Urinary bladder (tissue), 4 donors: ENCODE measurements at places on chromosomes 5 and 9. TPM values are rescaled to one million over a fixed set of nuclear protein-coding genes. Genes with fewer than 3 reads are reported as not detected.

- no peak for DNase-seq
Observed at GRCh38 chr9:97900103-97900737, 22.1 kb downstream of the TRMO start.

DNA sequence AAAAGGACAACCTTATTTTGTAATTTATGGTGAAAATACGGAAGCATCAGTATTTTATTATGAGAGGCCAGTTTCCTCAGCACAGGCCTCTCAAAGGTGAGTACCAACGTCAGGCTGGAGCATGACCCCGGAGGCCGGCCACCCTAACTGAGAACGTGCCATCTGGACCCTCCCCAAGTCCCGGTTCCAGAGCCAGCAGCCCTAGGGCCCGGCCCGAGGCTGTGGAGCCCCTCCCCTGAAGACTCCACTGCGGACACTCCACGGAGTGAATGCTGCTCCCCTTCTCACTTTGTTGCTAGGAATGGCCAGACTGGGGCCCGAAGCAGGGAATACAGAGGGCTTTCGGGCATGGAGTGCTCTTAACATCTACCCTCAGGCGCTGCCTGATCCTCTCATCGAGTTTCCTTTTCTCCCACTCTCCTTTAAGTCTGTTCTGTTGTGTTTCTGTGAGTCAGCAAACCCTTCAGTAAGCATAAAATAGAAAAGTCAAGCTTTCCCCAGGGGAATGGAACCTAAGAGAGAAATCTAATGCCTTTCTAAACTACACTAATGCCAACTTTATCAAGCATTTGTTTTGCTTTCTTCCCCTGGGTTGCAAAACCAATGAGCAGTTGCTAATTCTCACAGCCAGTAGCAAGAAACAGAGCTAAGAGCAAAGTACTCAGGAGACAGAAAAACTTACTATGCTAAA, 4.5 kb downstream of the BRD9 start:
- no peak for DNase-seq

The SLC1A1 gene
- 7.0 TPM for polyA plus RNA-seq

DNA sequence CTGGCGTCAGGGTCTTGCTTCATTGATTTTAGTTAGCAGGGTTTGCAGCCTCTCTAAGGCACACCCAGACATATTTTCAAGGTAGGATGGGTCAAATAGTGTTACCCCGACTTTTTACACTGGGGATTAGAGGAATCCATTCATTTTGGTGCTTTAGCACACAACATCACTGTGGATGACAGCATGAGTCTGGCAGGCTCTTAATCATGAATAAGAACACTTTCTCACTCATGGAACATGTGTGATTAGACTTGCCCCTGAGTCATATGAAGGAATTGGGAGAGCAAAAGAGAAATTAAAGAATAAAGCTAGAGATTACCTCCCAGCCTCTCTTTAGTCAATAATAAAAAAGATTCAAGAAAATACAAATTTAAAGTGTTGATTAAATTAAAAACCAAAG, 175.6 kb downstream of the SEMA5A start:
- DNase-seq, result no peak
